ENCODE measurements at places on chromosomes 4 and X.

DNA sequence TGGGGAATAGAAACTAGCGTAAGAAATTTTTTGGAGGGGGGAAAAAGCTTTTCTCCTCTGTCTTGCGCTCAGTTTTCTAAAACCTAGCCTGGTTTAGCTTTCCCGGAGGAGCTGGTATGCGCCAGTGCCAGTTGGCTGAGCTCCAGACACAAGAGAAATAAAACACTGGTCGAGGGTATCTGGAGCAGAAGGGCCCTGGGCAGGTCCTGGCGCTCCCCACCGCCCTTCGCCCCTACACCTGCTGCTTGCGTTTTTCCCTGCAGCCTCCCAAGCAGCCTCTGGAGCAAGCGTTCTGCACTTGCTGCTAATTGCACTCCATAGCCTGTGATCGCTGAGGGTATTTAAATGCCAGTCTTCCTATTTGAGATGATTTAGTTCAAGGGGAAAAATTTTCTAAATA lies 816 bp downstream of the EREG start:
- DNase-seq, result peak; percentile 59

GRCh38 chrX:14309431-14309830 lies 219.9 kb upstream of the GLRA2 start:
- DNase-seq, result no peak

- DNase-seq, result no peak
Observed at GRCh38 chr4:93461541-93461940, 367.0 kb upstream of the ATOH1 start.

DNA sequence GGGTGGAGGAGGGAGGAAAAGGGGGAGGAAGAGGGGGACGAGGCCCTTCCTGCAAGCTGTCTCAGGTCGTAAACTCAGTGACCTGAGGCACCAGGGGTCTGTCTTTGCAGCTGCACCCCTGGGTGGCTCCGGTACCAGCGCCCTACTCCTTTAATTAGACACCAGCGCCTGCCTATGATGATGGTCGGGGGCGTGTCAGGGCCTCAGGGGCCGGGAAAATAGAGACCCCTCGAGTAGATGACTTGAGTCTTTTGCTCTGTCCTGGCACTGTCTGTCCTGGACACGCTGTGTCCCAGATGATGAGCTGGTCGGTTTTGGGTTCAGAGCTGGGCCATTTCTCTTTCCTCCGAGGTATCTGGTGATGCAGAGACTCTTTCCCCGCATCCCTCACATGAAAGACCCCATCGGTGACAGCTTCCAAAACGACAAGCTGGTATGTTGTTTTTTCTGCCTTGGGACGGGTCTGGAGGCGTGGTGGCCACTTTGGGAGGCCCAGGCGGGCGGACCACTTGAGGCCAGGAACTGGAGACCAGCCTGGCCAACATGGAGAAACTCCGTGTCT lies 11.2 kb downstream of the SLC25A6 start:
- no peak for DNase-seq

- DNase-seq, result no peak
Observed at GRCh38 chrX:106987488-106987887, 12.5 kb downstream of the MORC4 start.

GRCh38 chr4:113355550-113356371 lies 306.3 kb downstream of the ANK2 start:
- DNase-seq, result peak; percentile 67

- no peak for DNase-seq
Observed at GRCh38 chr4:101993002-101993841, 202.7 kb downstream of the BANK1 start.

GRCh38 chr4:138910195-138910913 lies 105.2 kb upstream of the NOCT start:
- no peak for DNase-seq

DNA sequence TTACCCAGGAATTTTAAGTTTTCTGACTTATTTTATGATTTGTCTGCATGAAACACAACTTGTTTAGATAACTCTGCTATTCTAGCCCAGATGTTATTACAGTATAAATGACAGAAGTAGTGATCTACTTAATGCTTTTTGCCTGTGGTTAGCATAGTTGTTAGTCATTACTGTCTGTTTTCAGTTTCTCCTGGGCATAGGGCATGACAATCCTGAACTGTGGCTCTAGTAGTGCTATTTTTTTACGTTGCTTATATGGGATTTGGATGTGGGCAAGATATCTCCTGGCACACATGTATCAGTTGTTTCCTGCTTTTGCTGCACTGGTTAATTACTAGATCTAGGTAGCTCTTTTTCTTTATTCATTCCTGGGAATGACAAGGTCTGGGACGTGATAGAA lies 1005.8 kb downstream of the PCDH18 start:
- no peak for DNase-seq

DNA sequence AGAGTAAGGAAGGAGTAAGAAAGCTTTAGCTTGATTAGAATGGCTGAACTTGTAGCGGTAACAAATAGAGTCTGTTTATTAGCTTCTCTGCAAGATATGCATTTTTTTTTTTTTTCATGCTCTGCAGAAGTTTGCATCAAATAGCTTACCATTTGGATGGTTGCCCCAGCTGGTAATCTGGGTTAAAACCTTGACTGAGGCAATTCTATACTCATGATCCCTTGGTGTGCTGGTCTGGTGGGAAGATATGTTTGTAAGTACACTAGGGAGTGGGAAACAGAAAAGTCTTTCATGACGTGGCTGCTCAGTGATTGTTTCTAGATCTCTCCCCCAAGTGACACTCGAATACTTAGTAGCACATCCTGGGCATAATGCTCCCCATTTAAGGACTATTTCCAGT lies 32.1 kb downstream of the SEPTIN11 start:
- DNase-seq, result no peak

- no peak for DNase-seq
Observed at GRCh38 chr4:87387237-87387636, 3.8 kb downstream of the HSD17B11 start.

DNA sequence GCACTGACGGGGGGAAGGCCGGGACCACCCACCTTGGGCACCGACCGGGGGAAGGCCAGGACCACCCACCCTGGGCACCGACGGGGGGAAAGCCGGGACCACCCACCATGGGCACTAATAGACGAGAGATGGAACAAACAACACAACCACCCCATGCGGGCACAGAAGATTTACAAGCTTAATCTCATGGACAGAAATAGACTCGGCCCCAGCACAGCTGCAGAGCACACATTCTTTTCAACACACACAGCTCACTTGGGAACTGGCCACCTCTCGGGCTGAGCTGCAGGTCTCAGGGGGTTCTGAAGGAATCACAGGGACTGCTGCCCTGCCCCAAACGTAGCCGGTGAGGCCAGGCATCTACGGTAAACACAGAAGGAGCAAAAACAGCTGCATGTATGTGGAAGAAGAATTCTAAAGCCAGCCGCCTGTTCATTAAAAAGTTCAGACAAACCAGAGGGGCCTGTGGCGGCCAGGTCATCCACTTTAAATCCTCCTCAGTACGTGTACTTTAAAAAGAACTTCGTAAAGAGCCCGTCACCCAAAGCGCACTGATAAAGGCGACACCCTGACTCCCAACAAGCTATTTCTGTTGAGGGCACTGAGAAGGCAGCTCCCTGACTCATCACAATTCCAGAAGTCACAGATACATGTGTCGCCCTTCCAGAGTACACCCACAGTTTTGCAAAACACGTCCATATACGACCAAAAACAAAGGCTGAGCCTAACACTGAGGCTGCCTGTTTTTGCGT lies 17.7 kb downstream of the PPP2R3B start:
- DNase-seq, result peak; percentile 53

DNA sequence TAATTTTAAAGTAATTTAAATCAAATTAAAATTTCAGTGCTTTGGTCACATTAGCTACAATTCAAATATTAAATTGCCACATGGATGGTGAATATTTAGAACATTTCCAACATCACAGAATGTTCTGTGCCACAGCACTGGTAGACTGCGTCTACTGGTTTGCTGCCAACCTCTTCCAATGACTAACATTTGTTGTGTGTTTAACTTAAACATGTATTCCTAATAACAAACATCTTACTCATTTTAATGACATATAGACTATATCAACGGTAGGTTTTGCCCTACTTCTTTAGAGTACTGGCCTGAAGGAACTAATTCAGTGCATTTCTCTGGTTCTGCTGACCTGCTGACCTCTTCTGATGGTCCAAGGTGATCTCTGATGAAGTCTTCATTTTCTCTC lies 157.6 kb downstream of the DCK start:
- DNase-seq, result no peak

DNA sequence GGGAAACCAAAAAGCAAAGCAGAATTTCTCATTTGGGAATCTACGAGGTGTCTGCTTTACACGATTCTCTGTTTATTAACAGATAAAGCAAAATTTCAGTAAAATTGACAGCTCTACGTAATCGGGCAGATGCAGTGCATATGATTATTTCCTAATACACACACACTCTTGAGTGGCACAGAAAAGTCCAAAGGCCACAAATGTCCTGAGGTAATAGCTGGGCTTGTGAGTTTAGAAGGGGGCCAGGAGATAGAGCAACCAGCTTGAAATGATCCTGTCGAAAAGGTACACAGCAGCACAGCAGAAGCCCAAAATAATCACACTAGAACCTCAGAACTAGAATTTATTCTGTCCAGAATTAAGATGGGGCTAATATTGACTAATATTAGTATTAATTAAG lies 236.0 kb downstream of the FAT4 start:
- no peak for DNase-seq

DNA sequence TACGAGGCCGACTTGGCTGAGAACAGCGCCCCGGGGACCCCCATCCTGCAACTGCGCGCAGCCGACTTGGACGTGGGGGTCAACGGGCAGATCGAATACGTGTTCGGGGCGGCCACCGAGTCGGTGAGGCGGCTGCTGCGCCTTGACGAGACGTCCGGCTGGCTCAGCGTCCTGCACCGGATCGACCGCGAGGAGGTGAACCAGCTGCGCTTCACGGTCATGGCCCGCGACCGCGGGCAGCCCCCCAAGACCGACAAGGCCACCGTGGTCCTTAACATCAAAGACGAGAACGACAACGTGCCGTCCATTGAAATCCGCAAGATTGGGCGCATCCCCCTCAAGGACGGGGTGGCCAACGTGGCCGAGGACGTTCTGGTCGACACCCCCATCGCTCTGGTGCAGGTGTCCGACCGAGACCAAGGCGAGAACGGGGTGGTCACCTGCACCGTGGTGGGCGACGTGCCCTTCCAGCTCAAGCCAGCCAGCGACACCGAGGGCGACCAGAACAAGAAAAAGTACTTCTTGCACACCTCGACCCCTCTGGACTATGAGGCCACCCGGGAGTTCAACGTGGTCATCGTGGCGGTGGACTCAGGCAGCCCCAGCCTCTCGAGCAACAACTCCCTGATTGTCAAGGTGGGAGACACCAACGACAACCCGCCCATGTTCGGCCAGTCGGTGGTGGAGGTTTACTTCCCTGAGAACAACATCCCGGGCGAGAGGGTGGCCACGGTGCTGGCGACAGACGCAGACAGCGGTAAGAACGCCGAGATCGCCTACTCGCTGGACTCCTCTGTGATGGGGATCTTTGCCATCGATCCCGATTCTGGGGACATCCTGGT lies 2.4 kb downstream of the PCDH7 start:
- DNase-seq, result peak; percentile 70

DNA sequence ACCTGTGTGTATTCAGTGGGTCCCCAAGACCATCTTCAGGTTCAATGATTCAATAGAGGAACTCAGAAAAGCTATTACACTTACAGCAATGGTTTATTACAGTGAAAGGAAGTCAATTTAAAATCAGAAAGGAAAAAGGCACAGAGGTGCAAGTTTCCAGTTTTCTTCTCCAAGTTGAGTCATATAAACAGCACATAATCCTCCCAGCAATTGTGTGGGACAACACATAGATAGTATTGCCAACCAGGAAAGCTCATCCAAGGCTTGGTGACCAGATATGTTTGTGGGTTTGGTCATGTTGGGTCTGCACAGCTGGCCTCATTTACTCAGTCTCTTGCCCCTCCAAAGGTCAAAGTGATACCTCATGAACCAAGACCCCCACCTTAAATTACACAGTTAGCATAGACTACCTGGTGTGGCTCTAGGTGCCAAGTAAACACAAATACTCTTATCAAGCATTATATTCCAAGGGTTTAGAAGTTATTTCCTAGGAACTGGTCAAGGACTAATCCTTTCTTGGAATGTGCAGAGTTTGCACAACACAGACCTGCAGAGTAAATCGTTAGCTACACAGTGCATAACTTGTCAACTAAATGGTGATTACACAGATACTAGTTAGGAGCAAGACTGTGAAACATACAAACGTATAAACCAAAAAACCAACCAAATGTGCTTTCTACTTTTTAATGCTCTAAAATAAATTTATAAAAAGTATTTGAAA lies 777.3 kb downstream of the PCDH18 start:
- DNase-seq, result no peak

DNA sequence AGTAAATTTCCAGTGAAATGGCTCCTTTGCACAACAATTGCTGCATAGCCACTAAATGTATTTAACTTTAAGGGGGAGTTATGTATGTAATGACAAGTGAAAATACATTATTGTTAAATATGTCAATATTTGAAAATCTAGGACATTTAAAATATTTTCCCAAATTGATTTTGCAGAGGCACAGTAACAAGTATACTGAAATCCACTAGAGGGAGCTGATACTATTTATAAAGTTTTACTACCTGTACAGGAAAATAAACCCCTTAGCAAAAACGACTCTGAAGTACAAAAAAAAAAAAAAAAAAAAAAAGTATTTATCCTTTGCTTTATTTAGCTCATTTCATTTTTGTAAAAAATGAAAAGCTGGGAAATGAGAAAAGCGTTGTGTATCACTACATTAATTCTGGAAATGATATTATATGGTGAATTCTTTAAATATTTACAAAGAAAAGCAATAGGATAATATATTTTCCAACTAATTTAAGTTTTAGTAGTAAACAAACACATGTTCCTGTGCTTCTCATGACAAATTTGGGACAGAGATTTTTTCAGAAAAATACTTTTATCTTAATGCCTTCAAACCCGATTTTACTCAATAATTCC lies 727.7 kb downstream of the DMD start:
- DNase-seq, result no peak

DNA sequence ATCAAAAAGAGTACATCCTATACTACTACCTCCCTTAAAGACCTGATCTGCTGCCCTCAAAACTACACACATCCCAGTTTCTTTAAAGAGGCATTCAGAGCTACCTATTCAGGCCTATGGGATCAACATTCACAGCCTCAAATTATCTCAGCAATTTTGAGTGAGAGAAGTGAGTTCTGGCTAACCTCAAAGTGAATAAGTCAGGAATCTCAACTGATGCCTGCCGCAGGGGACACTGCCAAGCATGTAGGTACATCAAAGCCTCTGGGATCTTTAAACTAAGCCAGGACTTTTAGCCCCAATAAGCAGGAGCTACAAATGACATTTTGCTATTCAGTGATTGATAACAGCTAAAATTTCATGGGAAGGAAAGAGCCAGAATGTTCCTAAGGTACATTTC lies 11.6 kb downstream of the GRPR start:
- no peak for DNase-seq

- DNase-seq, result no peak
Observed at GRCh38 chr4:26753617-26754016, 107.0 kb upstream of the STIM2 start.

DNA sequence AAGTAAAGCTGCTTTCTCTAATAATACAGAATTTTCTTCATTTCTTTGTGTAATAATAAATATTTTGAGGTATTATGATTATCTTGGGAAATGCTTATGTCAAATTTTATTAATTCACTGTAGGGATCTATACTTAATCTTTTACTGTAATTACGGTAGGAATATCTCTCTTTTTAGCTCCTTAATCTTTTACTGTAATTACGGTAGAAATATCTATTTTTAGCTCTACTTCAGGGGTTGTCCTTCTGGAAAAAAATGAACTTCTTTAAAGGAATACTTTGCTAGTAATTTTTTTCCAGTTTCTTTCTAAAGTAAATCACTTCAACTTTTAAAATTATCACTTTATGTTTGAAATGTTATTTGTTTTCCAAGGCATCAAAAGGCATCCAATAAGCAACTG lies 2229.4 kb upstream of the AGA start:
- no peak for DNase-seq

GRCh38 chr4:60805500-60806313 lies 394.4 kb upstream of the ADGRL3 start:
- no peak for DNase-seq

Measured in spleen (tissue), 13 donors.